ENCODE measurements at places on chromosomes 7 and 10. TPM values are rescaled to one million over a fixed set of nuclear protein-coding genes. Genes with fewer than 3 reads are reported as not detected.

GRCh38 chr7:47970761-47971160 is 8.7 kb downstream of the HUS1 start:
- DNase-seq = no peak
- peaks cover 49% of the 10 kb centered on the region for H3K36me3 ChIP-seq
- no peak overlapping the region for H3K4me3 ChIP-seq
- H3K27ac ChIP-seq = no peak overlapping the region

DNA sequence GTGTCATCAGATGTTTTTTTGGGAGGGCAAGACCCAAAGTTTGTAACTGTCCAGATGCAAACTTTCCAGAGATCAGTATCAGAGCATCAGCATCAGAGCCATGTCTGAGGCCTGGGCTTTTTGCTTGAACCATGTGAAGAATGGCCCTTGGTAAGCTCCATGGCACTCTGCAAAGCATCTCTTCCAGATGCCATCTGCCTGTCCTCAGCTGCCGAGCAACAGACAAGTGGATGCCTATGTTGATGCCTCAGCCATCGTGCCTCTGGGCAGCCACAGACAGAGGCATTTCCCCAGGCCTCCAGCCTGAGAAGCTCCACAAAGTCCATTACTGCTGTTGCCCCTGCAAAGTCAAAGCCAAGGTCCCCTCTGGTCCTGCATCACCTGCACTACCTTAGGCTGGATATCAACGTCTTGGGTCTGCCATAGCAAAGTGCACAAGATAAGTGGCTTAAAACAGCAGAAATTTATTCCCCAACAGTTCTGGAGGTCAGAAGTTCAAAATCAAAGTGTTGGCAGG is 670.2 kb upstream of the MKI67 start:
- no peak overlapping the region for H3K27ac ChIP-seq
- no peaks in the 10 kb centered on the region for H3K4me1 ChIP-seq

Gene DPCD
- total RNA-seq = 20.7 TPM

DNA sequence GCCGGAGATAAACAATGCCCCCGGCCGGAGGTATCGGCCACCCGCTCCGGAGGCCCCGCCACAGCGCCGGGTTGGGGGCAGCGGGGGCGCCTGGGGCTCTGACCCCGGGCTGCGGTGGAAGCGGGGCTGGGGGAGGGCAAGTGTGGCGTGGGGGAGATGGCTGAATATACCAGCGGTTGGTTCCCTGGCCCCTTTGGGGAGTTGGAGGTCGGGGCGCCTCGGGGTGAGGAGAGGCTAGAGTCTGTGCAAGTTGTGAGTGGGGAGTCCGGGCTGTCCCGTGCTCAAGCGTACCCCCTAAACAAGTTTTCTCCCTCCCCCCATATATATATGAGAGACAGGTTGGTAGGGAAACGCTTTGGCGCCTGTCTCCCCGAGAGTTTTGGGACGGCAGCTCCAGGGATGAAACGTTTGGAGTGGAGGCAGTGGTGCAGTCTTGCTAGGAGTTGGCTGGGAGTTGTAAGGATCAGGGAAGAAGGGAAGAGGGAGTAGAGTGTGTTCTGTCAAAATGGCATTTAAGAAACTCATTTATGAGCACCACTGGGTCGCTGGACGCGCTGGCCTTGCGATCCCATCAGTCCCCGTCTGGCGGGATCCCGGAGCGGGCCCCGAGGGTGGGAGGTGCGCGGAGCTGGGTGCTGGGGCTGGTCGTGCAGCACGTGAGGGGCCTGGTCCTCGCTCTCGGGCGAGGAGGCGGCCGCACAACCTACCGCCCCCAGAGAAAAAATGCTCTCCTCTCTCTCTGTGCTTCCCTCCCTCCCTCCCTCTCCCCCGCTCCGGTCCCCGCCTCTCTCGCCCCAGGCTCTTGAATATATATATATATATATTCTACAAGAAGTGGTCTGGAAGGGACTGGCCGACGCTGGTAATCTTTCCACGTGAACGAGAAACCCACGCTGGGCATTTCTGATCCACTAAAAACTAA is 1.1 kb downstream of the TET1 start:
- no peak overlapping the region for H3K27ac ChIP-seq
- peaks cover 8% of the 10 kb centered on the region for H3K36me3 ChIP-seq
- peak overlapping the region; percentile 93 for H3K4me3 ChIP-seq
- peak; percentile 61 for DNase-seq
- peaks cover 4% of the 10 kb centered on the region for H3K4me1 ChIP-seq

Gene SPAG6
- 0.29 TPM for total RNA-seq

GRCh38 chr7:80724249-80724871 is 85.9 kb downstream of the CD36 start:
- H3K27ac ChIP-seq = peak overlapping the region; percentile 57
- no peak for DNase-seq
- peaks cover 11% of the 10 kb centered on the region for H3K4me1 ChIP-seq
- no peak overlapping the region for H3K4me3 ChIP-seq
- H3K36me3 ChIP-seq = no peaks in the 10 kb centered on the region

Gene CUBN
- 0.26 TPM for total RNA-seq

GRCh38 chr7:15580604-15581351 is 19.0 kb upstream of the AGMO start:
- H3K27me3 ChIP-seq = no peaks in the 10 kb centered on the region
- H3K4me1 ChIP-seq = no peaks in the 10 kb centered on the region
- no peak for DNase-seq

DNA sequence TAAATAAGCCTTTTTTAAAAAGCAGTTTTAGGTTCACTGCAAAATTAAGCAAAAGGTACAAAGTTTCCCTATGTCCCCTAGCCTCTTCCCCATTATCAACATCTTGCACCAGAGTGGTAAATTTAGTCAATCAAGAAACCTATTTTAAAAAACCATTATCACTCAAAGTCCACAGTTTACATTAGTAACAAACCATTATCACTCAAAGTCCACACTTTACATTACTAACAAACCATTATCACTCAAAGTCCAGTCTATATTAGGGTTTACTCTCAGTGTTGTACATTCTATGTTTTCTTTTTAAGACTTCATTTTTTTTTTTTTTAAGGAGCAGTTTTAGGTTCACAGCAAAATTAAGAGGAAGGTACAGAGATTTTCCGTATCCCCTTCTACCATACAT is 74.1 kb upstream of the GPR37 start:
- H3K4me1 ChIP-seq = no peaks in the 10 kb centered on the region
- H3K27ac ChIP-seq = no peak overlapping the region
- peaks cover 7% of the 10 kb centered on the region for H3K36me3 ChIP-seq
- no peak for DNase-seq
- H3K4me3 ChIP-seq = no peak overlapping the region

DNA sequence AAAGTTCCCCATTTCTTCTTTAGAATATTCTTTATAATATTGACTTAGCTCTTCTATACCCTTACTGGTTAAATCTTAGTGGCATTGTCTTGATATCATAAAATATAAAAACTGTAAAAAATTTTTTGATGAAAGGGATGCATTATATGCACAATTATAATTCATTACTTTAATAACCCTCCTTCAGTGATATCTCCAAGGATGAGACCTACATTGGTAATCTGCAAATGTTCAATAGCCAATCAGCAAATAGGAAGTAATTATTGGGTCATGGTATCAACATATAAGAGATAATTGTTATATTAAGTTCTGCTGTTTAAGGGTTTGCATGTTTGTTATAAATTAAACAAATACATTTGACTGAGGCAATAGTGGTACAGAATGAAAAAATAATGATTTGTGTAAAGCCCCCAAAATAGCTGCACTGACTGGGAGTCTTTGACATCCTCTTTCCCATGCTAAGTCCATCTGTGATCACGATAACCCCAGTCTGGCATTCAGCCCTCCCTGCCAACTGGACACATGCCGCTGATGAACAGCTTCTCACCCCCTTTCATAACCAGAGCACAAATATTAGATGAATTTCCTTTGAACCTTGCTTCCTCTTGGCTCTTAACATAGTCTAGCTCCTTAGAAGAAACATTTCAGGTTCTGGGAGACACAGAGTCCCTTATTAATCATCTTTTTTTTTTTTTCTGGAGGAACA is 169.5 kb downstream of the CPED1 start:
- H3K27me3 ChIP-seq = no peaks in the 10 kb centered on the region
- no peak for DNase-seq
- H3K4me1 ChIP-seq = no peaks in the 10 kb centered on the region

GRCh38 chr7:116122972-116123595 is 87.3 kb upstream of the TES start:
- H3K4me3 ChIP-seq = no peak overlapping the region
- no peaks in the 10 kb centered on the region for H3K27me3 ChIP-seq
- H3K36me3 ChIP-seq = peaks cover 2% of the 10 kb centered on the region
- DNase-seq = no peak
- H3K4me1 ChIP-seq = no peaks in the 10 kb centered on the region

GRCh38 chr10:48568546-48568945 is 36.3 kb downstream of the ARHGAP22 start:
- H3K36me3 ChIP-seq = no peaks in the 10 kb centered on the region
- H3K4me1 ChIP-seq = no peaks in the 10 kb centered on the region
- H3K27me3 ChIP-seq = no peaks in the 10 kb centered on the region
- peak; percentile 8 for DNase-seq

Gene ATRNL1
- total RNA-seq = 9.3 TPM

Gene SLC26A5
- total RNA-seq = 0.11 TPM

- no peak overlapping the region for H3K4me3 ChIP-seq
- no peaks in the 10 kb centered on the region for H3K27me3 ChIP-seq
- no peak overlapping the region for H3K27ac ChIP-seq
- DNase-seq = no peak
- H3K36me3 ChIP-seq = peaks cover 16% of the 10 kb centered on the region
These were observed 174.2 kb upstream of the NPS start for GRCh38 chr10:127374901-127375300.

Gene PON1
- total RNA-seq = 0.90 TPM

- H3K27ac ChIP-seq = no peak overlapping the region
- no peaks in the 10 kb centered on the region for H3K4me1 ChIP-seq
- H3K36me3 ChIP-seq = no peaks in the 10 kb centered on the region
These were observed 42.8 kb downstream of the FOXL3 start for GRCh38 chr7:332646-333392.

- DNase-seq = no peak
- no peaks in the 10 kb centered on the region for H3K4me1 ChIP-seq
- H3K36me3 ChIP-seq = peaks cover 62% of the 10 kb centered on the region
- H3K4me3 ChIP-seq = no peak overlapping the region
- no peaks in the 10 kb centered on the region for H3K27me3 ChIP-seq
These were observed 15.1 kb upstream of the GET4 start for GRCh38 chr7:861222-861621.
